ENCODE measurements at places on chromosomes 2 and 18.

DNA sequence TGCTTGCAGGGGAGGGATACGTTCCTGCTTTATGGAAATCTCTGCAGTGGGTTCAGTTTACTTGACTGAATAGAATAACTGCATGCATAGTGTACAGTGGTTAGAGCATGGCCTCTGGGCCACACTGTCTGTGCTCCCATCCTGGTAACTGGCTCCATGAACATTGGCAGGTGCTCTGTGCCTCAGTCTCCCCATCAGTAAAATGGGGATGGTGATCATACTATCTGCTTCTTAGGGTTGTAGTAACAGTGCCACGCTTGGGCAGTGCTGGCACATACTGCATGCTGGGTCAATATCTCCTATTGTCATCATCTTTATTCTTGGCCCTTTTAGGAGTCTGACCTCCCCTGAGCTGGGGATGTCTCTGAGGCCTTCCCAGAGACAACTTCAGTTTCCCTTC is 117.3 kb downstream of the CTIF start:
- DNase-seq = no peak

DNA sequence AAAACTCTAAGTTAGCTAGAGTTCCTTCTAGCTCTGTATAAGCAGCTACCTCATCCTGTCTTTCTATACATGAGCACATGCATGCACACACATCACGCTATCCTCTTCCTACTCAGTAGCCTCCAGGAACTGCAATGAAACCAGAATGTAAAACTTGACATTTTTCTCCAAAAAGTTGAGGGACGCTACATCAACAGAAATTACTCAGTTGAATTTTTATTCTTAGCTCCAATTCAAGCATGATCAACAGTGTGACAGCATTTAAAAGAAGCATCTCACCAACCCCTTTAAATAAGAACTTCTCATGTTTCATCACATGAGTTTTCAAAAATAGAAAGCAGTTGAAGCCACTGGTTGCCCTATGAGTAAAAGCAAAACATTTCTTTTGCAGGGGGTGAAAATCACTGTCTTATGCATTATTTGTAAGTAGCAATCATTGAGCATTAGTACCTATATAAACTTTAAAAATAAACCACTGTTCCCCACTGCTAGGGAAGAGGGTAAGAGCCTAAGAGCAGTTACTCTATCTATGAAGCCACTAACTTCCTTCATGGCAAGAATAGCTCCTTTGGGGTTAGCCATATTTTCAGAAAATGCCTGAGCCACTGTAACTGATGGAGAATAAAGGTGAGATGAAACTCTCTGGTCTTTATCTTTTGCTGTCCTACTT is 77.9 kb upstream of the ARL5A start:
- no peak for DNase-seq

- DNase-seq = no peak
Measured at GRCh38 chr18:41206341-41206830, 748.6 kb upstream of the PIK3C3 start.

- no peak for DNase-seq
Measured at GRCh38 chr2:44689516-44689915, 252.0 kb upstream of the SIX3 start.

GRCh38 chr18:74598350-74599001 is 806 bp downstream of the ZNF407 start:
- DNase-seq = peak; percentile 60

- DNase-seq = no peak
Measured at GRCh38 chr2:1873343-1873742, 129.0 kb upstream of the PXDN start.

DNA sequence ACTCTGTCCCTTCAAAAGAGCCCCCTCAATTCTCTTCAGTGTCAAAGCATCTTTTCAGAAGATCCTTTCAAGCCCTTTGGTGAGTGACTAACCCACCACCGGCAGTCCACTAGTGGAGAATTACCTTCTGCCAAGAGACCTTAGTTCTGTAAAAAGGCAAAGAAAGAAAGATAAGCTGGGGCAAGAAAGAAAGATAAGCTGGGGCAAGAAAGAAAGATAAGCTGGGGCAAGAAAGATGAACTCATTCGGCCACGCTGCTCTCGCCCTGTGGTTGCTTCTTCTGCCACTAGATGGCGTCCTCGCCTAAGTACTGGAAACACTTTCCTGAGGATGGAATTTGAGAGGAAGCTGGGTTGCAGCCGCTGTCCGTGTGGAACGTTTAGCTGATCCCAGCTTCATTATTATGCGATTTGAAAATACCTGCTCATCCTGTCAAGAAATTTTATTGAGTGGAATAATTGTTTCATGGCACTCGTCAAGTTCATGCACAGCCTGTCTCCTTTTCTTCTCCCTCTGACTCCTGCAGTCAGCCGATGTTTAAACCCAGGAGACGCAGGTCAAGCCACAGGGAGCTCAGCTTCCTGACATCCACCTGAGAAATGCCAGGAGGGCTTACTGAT is 17.3 kb upstream of the ANXA4 start:
- DNase-seq = peak; percentile 35

GRCh38 chr18:6414118-6414722 is 491 bp downstream of the L3MBTL4 start:
- peak; percentile 76 for DNase-seq

- no peak for DNase-seq
Measured at GRCh38 chr2:53827398-53828175, 32.2 kb downstream of the GPR75 start.

GRCh38 chr18:22203536-22204213 is 34.3 kb downstream of the GATA6 start:
- DNase-seq = no peak

GRCh38 chr2:85886590-85886989 is 2.2 kb downstream of the ST3GAL5 start:
- no peak for DNase-seq

DNA sequence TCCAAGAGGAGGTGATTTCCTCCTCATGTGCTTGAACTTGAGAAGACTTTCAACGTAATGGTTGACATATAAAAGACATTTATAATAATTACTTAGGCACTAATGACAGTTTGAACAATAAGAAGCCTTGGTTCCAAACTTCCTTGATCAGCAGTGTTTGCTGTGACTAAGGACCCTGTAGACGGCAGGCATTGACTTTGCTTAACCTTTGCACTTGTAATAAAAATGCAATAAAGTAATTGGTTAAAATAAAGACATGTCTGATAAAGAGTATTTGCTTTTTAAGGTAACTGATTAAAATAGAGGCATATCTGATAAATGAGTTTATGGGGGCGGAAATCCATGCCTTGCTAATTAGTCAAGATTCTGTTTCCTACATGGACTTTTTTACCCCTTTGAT is 82.2 kb upstream of the ST8SIA3 start:
- no peak for DNase-seq

GRCh38 chr2:234635284-234635683 is 138.4 kb upstream of the ARL4C start:
- no peak for DNase-seq

Data from GM12891 (cell line).